Type B pancreatic cell (in vitro differentiated cells): ENCODE measurements at places on chromosomes 16 and 17. TPM values are rescaled to one million over a fixed set of nuclear protein-coding genes. Genes with fewer than 3 reads are reported as not detected.

CDH1 gene
- total RNA-seq, result 190 and 544 TPM in 2 replicates

CCL17 gene
- total RNA-seq, result not detected in 2 replicates

CPNE7 gene
- total RNA-seq, result 1.6 and 6.5 TPM in 2 replicates

OR2C1 gene
- total RNA-seq, result 0.22 TPM in 1 of 2 replicates, not detected in the other

AIPL1 gene
- total RNA-seq, result not detected in 2 replicates

TLCD1 gene
- total RNA-seq, result 18.6 and 40.2 TPM in 2 replicates

CIITA gene
- total RNA-seq, result not detected in 2 replicates

GRCh38 chr17:58416937-58417299, 416 bp downstream of the RNF43 start:
- no peak for DNase-seq

GRCh38 chr17:38418693-38419507, 9.4 kb upstream of the ARHGAP23 start:
- DNase-seq, result no peak

- no peak for DNase-seq
Measured at GRCh38 chr17:1797323-1797722, 32.4 kb downstream of the SMYD4 start.

- no peak for DNase-seq
Measured at GRCh38 chr17:57939797-57940196, 15.4 kb downstream of the CUEDC1 start.

- no peak for DNase-seq
Measured at GRCh38 chr16:5560084-5560483, 462.5 kb upstream of the EEF2KMT start.

GRCh38 chr16:7408700-7409365, 76.2 kb downstream of the RBFOX1 start:
- DNase-seq, result no peak

DNA sequence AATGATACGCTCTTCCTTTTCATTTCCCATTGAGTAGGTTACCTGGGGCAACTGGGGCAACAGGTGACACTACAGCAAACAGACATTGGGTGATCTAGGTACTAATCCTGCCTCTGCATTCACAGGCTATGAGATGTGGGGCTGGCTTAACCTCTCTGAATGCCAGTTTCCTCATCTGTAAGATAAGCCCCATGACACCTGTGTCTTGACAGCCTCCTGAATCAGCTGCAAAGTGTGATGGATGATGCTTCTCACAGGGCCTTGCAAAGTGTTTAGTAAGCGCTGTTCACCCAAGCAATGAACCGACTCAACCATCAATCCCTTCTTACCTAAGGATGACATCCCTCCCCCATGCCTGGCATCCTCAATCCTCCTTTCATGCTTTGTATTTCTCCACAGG, 322.8 kb downstream of the XYLT1 start:
- no peak for DNase-seq

- no peak for DNase-seq
Measured at GRCh38 chr17:6853764-6854442, 22.4 kb upstream of the TEKT1 start.

GRCh38 chr17:49353607-49354006, 8.4 kb downstream of the ZNF652 start:
- DNase-seq, result no peak

GRCh38 chr17:44956998-44957981, 9.7 kb upstream of the KIF18B start:
- no peak for DNase-seq

DNA sequence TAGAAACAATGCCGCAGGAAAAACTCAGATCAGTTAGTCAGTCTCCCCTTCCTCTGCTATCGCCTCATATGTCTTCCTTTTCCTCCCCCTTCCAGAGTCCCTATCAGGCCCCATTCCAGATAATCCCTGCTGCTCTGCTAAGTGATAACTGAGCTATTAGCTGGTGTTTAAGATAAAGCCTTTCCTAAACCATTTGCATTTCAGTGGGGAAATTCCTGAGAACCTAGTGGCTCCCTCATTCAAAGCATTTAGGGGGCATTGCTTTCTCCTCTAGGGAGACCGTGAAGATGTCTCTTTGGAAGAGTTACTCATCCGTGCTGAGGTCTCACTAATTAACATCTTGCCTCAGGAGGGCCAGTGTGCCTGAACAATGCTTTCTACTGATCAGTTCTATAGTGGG, 401.6 kb downstream of the NPIPA7 start:
- DNase-seq, result no peak

DNA sequence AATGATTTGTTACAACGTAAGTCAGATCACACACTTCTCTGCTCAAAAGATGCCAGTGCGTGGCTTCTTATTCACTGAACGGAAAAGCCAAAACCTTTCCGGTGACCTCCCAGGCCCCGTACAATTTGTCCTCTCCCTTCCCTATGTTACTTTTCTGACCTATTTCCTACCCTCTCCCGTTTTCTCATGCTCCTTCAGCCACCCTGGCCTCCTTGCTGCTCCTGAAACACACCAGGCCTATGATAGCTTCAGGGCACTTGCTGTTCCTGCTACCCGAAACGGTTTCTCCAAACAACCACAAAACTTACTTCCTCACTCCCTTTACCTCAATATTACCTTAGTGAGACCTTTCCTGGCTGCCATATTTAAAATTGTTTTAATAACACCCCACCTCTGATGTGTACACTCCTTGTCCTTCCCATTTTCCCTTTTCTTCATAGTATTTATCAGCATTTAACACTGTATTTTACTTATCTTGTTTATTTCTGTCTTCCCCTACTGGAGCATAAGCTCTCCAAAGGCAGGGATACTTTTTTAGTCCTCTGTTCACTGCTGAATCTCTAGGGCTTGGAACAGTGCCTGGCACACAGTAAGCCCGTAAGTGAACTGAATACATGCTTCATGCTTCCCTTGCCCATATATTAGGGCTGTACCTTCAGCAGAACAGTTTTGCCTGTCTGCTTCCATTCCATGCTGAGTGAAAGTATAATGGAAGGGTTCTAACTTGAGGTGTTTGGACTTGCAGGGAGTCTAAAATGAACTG, 10.9 kb upstream of the ARL2BP start:
- DNase-seq, result no peak

GRCh38 chr16:28623172-28623711, 13.4 kb upstream of the SULT1A1 start:
- no peak for DNase-seq

GRCh38 chr16:81319221-81319912, 4.6 kb downstream of the GAN start:
- no peak for DNase-seq

GRCh38 chr16:55214974-55215494, 109.0 kb upstream of the IRX6 start:
- no peak for DNase-seq

- no peak for DNase-seq
Measured at GRCh38 chr17:57440522-57441269, 184.4 kb downstream of the MSI2 start.

DNA sequence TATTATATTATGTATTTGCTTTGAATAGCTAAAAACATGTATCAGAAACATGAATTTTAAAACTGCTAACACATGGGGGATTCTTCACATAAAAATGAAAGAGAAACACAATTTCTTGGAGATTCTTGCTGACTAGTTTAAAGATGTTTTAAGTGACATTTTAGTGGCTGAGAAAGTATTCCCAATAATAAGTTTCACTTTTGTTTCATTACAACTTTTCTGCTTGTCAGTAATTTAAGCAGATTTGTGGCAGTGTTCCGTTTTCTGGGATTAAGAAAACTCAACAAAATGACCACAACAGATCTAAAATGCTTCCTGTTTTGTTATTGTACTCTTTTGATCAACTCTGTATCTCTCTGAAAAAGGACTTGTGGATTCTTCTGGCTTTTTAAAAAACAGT, 75.9 kb downstream of the NLK start:
- DNase-seq, result no peak

- no peak for DNase-seq
Measured at GRCh38 chr17:80689129-80689619, 144.5 kb downstream of the RPTOR start.

GRCh38 chr16:29900888-29901606, 759 bp downstream of the ASPHD1 start:
- DNase-seq, result no peak

DNA sequence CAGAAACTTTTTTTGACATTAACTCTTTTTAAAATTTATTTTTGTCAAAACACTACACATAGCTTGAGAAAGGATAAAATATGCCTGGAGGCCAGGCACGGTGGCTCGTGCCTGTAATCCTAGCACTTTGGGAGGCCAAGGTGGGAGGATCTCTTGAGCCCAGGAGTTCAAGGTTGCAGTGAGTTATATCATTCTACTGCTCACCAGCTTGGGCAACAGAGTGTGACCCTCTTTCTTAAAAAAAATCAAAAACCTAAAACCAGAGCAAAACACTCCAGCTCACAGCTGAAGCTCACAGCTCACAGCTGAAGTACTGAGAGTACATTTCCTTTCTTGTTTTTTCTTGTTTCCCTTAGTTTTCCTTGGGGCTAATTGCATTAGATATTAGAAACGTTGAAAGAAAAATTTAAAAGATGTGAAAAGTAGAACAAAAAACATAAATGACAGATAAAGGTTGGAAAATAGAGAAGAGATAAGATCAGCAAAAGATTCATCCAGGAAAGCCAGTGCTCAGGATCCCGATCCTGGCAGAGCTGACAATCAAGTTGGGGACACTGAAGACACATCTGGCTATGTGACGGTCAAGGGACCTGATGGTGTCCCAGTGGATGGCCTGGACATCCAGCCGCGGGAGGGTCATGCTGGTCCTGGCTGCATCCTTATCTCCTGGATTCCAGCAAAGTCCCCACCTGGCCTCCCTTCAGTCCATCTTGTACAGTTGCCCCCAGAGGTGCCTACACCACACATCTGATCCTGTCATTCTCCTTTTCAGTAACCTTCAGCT, 9.8 kb downstream of the CHST6 start:
- no peak for DNase-seq
